ENCODE measurements at places on chromosomes 1 and 21.
A peak's percentile ranks its signal among the peaks of the same experiment; 100 is the strongest.

- no peak for DNase-seq
These were observed 47.3 kb downstream of the TP73 start for GRCh38 chr1:3699596-3699995.

- no peak for DNase-seq
These were observed 416.6 kb downstream of the RWDD3 start for GRCh38 chr1:95650631-95651030.

- peak; percentile 37 for DNase-seq
These were observed at the start of gene ZFYVE9 for GRCh38 chr1:52141513-52142219. ZFYVE9 (plus strand) TSS chr1:52142089; CDS start chr1:52233207, 91,118 bp downstream.

DNA sequence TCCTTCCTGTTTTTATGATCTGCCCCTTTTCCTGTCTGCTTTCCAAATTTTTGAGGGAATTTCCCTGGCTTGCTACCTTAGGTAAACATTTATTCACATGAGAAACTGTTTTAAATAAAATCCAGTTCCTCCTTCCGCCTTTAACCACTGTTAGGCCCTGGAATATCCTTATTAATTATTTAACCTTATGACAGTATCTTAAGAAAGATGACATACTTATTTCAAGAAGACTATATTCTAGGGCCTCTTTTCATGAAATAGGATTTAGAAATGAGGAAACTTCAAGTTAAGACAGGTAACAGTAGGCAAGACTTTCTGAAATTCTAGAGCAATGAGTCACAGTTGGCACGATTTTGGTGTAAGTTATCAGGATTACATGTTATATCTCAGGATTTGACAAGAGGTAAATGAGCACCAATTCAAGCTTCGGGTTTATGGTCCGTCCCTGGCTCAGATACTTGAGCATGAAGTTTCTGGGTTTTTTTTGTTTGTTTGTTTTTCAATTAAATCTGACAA is 2.0 kb upstream of the TNFSF18 start:
- DNase-seq = no peak

Data from dorsolateral prefrontal cortex (tissue), 122 donors.